ENCODE measurements at places on chromosomes 13 and 19. TPM values are rescaled to one million over a fixed set of nuclear protein-coding genes. Genes with fewer than 3 reads are reported as not detected.

The FFAR3 gene
- total RNA-seq: 0.26 TPM

The OR4F17 gene
- not detected for total RNA-seq

The FNDC3A gene
- 44.5 TPM for total RNA-seq

The MIR17HG gene
- 5.7 TPM for total RNA-seq

The CEACAM3 gene
- 3.1 TPM for total RNA-seq

The IL4I1 gene
- 3.7 TPM for total RNA-seq

The MAMSTR gene
- 1.3 TPM for total RNA-seq

Data from lung (tissue), 17 donors.